Activated gamma-delta T cell (primary cell): ENCODE measurements at places on chromosomes 11 and 22.

- no peak for DNase-seq
Observed at GRCh38 chr22:29313126-29313575, 2.3 kb downstream of the RASL10A start.

- no peak for DNase-seq
Observed at GRCh38 chr11:25988178-25988577, 343.8 kb upstream of the ANO3 start.

DNA sequence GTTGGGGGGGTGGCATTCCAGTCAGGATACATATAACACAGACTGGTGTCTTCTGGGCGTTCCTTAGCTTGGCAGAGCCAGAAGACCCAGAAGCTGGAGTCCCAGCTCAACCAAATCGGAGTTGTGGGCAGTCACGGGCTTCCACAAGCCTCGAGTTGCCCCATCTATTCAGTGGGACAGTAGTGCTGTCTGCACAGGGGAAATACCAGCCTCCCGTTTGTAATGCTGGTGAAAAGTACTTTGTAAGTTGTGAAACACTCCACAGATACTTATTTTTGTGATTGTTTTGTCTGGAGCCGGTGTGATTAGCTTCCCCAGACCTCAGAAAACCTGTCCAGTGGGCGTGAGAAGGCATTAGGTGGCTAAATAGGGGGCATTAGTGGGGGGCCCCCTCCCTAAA, 13.6 kb downstream of the DGKZ start:
- no peak for DNase-seq

DNA sequence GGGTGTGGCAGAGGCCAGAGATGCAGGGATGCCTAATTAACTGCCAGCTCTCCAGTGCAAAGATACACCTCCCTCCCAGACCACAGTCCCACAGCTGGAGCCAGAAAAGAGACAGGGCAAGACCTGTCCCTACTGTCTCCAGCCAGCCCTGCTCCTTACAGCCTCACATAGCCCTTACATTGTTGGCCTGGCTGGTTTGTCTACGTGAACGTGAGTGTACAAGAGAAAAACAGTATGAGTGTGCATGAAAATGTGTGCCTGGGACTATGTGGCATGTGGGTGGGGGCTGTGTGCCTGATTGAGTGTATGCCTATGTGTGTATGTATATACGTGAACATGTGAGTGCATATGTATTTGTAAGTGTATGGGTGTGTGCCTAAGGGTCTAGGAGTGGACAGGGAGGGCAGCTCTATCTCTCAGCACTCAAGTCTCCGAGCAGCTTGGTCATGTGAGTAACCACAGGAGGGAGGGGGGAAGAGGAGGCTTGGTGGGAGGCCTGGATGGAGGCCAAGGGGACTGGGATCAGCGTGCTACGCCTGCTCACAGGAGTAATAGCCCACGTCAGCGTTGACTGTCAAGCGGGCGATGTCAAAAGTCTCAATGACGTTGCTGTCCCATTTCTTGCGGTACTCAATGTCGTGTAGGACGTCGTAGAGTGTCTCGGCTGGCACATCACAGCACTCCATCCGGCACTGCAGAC, 6.6 kb upstream of the ARAP1 start:
- no peak for DNase-seq

DNA sequence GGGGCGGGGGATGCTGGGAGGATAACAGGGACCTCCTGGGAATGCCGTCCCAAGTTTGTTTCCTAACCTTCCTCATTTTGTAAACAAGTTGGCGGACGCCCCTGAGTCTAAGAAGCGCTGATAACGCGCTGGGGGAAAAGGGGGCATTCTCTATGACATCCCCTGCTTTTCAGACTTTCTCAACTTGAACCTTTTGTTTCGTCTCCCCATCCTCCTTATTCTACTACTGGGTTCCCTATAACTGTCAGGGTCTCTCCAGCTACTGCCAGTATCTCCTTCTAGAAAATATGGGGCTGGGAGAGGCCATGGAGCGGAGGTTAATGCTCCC, 654 bp downstream of the TMEM86A start:
- DNase-seq: no peak

- DNase-seq: no peak
Observed at GRCh38 chr11:118226296-118226695, 1.5 kb upstream of the JAML start.

DNA sequence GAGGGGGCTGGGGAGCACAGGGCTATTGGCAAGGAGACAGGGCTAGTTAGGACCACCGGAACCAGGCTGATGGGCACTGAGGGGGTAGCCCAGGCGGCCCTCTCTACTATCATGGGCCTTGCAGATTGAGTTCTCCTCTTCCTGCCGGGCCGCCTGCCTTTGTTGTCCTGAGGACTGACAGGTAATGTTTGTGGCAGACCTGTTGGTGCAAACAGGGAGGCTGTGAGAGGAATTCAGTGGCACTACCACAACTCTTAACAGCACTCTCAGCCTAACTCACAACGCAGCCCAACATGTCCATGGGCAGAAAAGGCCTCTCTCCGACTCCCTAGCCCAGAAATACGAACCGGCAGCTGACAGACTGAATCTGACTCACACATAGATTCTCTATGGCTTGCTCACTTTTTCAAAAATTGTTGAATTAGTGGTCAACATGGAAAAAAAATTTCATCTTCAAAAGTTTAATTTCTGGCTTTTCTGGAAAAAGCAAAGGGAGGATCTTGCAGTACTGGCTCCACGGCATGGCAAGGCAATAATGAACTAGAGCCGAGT, 11.4 kb downstream of the KCNJ5 start:
- no peak for DNase-seq

- DNase-seq: no peak
Observed at GRCh38 chr11:78100676-78101472, 21.2 kb upstream of the NDUFC2 start.

DNA sequence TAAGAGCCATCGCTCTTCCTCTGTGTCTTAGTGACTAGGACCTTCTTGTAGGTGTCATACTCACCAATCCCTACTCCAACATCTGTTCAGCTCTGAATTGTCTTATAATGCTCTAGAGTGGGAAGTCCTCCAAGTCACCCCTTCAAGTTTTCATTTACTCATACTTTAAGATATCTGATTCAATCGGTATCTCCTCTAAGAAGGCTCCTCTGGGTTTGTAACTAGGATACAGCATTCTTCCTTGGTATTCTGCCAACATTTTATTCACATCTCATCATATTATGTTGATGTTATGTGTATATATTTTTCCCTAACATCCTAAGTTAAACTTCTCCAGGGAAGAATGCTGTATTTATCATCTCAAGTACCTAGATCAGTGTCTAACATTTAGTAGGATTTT, 662.1 kb downstream of the NTM start:
- DNase-seq: no peak

DNA sequence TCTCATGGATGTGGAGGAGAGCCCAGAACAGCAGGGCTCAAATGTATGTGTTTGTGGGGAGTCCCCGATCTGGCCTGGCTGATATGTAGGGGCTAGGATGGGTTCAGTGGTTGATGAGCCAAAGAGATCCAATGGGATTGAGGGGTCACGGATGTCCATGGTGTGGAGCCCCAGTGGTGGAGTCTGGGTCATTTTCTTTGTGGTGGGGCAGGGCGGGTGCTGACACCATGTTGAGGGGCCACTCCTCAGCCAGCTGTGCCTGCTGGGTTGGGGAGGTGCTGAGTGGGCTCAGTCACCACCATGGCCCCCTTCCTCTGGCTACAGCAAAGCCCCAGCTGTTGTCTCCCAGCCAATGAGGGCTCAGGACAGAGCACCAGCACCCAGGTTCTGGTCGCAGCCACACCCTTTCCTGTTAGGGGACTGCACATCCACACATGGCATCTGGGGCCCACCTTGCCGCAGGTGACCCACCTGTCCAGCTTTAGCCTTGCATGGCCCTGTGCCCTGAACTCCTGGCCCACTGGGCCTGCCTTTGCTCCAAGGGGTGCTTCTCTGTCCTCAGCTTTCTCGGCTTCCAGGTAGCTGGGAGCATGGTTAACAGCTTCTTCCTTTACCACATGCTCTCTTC, 3.2 kb upstream of the GNAZ start:
- DNase-seq: no peak

GRCh38 chr22:18064636-18065035, 13.2 kb upstream of the PEX26 start:
- DNase-seq: no peak

DNA sequence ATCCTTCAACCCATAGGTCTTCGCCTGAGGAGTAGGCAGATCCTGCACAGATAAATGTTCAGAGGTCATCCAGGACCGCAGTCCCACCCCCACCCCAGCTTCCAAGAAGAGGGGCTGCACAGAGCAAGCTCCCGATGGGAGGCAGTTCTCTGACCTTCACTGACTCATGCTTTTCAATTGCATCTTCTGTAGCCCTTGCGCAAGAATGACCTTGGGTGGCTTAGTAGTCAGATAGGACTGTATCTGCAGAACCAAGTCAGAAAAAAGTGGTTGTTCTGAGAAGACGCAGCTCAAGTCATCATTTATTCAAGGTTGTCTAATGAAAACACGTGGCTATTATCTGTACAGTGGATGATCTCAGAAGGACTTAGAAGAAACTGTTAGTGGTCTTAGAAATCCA, 16.4 kb upstream of the GRAMD1B start:
- no peak for DNase-seq

DNA sequence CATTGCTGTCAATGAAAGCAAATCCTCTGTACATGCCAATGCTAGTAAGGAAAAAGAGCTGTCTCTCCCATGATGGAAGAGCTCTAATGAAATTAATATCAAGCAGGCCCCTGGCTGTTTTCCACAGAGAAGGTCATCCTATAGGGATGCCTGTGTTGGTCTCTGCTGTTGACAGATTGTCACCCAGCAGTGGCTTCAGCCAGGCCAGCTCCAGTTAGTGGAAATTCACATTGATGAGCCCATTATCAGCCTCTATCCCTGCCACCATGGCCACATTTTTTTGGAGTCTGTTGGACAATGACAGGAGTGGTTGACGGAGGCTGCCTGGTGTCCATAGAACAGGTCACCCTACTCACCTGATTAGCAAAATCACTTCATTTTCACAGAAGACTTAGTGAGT, 104.3 kb downstream of the GGTLC2 start:
- no peak for DNase-seq

DNA sequence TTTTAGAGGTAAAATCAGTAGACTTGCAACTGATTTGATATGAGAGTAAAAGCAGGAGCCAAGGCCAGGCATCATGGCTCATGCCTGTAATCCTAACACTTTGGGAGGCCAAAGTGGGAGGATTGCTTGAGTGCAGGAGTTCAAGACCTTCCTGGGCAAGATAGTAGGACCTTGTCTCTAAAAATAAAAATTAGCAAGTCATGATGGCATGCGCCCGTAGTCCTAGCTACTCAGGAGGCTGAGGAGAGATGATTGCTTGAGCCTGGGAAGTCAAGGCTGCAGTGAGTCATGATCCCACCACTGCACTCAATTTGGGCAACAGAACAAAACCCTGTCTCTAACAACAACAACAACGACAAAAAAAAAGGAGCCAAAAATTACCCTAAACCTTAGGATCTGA, 13.5 kb downstream of the SGSM3 start:
- DNase-seq: no peak

GRCh38 chr11:115423728-115424459, 80.3 kb downstream of the CADM1 start:
- DNase-seq: no peak

DNA sequence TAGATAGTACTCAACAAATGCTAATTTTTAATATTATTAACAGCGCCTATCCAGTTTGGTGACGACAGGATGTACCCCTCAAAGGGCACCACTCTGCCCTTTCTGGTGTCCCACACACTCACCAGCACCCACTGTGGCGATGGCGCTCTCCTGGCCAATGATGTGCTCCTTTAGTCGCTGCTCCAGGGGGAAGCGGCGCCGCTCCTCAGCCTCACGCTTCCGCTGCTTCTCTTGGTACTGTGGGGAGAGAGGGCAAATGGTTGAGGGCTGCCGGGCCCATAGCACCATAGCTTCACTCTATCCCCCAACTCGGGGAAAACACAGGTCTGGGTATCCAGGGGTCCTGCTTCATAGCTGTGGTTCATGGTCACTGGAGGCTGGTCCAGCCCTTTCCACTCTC, 73.0 kb upstream of the PHOX2A start:
- no peak for DNase-seq
